AG20443 (cell line): ENCODE measurements at places on chromosomes 2 and 18.
A peak's percentile ranks its signal among the peaks of the same experiment; 100 is the strongest.

DNA sequence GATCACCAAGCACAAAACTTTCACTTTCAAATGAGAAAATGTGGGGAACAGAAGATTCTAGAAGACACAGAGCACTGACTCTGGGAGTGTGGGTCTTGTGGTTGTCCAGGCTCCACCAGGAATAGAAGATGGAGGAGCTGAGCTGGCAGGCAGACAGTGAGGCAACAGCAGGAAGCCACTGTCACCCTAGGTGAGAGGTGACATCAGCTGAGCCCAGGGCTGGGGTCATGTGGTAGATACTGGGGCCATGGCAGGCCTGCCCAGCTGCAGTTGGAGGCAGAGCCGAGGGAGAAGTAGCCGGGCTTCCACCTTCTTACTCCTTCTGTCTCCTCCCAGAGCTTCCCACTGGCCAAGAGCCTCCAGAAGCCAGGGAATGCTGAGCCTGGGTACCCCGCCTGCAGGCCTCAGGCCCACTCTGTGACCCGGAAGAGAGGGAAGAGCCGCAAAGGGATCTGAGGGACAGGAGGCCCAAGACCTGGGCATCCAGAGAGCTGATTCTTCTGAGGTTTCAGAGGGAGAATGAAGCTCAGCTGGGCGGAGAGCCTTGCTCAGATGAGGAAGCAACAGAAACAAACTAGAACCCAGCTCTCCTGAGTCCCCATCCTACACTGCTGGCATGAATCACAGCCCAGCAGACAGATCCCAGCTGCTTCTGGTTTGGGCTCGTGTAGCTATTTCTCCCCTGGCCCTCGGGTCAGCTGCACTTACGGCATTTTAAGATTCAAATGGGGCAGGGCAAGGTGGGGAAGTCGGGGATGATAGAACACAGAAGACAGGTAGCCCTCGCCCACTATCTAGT lies 39.8 kb upstream of the ASAP2 start:
- DNase-seq, result peak; percentile 38

DNA sequence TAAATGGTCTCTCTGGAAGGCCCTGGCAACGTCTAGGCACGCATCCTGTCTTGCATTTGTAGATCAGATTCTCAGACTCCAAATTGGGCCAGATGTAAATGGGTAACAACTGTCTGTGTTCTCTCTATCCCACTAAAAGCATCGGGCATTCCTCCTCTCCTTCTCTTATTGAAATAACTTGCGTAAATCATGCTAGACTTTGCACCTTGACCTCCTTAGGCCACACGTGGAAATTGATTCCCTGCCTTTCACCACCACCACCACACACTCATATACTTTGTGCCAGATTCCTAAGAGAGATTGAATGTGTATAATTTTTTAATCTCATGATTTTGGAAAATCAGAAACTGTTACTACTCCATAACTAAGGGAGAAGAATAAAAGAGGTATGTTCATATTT lies 21.3 kb downstream of the MAPRE3 start:
- no peak for DNase-seq

DNA sequence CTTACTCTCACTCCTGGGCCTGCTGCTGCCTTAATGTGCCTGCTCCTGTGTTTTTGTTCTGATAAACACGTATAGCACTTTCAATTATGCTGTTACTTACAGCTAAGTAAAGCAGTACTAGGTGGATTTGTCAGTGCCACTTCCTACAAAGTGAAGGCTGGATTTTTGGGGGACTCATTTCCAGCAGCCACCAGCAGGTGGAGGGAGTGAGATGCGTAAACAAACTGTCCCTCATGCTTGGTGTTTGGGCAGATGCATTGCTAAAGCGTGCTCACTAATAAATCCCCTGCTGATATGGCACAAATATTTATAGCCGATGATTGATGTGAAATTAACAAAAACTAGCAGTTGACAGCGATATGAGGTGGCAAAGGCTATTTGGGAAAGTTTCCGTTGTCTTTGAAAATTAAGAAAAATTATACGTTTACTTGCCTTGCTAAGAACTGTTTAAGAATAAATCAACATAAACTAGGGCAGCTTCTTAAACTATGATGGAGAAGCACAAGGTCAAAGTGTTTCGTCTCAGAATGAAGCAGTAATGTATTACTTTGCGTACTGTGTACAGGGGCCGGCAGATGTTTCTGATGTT lies 101.7 kb downstream of the AGAP1 start:
- peak; percentile 78 for DNase-seq

DNA sequence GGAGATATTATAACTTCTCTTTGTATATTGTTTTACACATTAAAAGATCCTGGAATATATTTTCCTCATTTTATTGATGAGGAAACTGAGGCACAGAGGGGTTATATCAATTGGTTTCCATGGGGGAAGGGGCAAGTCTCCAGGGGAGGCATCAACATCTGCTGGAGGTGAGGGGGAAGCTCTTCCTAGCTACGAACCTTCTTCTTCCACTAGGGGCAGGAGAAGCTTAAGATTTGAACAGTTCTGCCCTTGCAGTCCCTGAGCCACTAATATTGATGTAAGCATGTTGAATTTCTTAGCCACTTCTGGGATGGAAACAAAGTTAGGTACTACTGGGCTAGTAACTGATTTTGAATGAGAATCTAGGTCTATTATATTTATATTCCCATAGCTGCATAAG lies 140.1 kb upstream of the AQP4 start:
- DNase-seq, result peak; percentile 11

- no peak for DNase-seq
Observed at GRCh38 chr2:219565130-219566080, 5.9 kb downstream of the OBSL1 start.
